ENCODE measurements at places on chromosomes 4 and X.

GRCh38 chrX:56728321-56728720, 722 bp upstream of the NBDY start:
- peak; percentile 16 for DNase-seq

DNA sequence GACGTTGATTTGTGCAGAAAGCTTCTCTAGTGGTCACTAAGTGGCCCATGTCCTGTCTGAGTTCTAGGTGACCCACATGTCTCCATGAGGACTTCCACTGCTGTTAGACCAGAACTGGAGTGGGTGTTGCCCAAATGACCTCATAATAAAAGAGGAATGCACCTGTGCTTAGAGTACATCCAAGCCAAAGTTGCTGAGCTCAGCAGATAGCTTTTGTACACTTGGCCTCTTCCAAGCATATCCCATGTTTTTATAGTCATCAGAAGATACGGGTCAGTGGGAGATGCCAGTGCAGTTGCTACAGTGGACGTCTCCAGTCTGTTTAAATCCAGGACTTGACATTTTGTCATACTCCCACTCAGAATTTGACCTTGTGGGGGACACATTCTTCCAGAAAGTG, 37.6 kb upstream of the WDR1 start:
- DNase-seq: no peak

DNA sequence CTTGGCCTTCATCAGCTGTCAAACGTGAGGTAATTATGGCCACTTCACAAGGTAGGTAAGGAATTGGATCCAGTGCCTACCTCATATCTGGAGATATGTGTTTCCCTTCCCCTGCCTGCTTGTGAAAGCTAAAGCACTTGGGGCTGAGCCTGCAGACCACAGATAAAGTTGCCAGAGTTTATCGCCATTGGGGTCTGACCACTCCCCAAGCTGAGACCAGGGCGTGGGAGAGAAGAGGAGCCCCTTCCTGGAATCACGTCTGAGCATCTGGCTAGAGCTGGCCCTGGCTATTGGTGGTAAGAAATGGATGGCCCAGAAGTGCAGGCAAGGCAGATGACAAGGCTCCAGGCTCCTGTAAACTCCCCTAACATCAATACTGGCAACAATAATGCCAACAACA, 2.7 kb downstream of the ALAS2 start:
- DNase-seq: no peak

DNA sequence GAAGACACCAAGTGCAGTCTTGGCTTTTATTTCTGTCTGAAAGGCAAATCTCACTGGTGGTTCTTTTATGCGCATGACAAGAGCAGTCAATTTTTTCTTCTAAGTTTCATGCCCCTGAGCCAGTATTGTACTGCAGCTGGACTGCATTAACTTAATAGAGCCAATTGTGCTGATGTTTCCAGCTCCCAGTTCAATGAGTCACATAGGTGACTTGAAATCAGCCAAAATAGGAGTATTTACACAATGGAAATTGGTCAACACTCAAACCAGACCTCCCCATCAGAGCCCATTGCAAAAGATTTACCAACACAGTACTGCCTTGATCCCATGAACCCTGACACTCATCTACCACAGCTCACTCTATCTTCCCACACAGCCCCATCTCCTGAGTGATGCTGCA, 100.3 kb upstream of the GUCY1A1 start:
- peak; percentile 66 for DNase-seq

DNA sequence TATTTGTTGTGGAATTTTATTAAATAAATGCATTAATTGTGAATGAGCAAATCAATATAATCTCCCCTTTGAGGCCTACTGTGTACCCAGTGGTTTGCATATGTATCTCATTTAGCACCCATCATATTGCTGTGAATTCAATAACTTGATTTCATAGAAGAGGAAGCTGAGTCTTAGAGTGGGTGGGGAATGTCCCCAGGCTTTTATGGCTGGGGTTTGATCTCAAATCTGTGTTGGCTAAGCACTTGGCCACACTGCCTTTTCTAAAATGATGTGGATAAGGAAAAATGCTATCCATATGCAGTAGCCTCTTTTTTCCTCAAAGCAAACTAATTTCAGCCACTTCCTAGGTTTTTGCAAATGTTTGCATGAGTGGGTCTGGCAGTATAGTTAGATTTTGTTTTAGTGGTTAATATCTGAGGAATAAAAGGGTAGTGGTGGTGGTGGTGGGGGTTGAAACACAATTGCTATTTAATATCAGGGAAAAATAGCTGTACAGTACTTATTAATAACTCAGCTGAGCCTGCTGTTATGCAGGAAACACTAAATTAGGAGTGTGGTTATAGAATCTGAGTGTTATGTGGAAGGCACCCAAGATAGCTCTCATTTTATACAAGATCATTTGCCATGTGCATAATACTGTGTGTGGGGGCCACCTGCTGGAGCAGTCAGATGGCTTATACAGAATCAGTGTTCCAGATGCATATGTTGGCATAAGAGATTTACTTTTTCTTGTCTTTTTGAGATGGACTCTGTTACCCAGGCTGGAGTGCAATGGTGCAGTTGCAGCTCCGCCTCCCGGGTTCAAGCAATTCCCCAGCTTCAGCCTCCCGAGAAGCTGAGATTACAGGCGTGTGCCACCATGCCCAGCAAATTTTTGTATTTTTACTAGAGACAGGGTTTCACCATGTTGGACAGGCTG, 108.0 kb downstream of the TMEM131L start:
- peak; percentile 87 for DNase-seq

- DNase-seq: peak; percentile 20
Measured at GRCh38 chr4:32884198-32884597, 2164.0 kb downstream of the PCDH7 start.

DNA sequence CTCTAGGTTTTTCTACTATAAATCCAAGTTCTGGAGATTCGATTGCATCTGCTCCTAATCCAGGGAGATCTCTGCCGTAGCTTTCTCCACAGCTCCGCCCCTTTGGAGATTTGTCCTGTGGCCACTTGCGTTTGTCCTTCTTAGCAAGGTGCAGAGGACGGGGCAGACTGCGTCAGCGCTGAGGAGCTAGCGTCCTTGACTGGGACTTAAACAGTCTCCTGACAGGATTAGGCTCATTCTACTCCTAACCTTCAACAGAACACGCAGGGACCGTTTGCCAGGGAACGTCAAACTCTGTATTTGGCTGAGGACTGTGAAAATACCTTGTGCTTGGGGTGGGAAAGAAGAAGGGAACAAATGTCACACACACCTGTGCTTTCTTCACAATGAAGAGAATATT, 38.6 kb downstream of the SORBS2 start:
- DNase-seq: no peak

DNA sequence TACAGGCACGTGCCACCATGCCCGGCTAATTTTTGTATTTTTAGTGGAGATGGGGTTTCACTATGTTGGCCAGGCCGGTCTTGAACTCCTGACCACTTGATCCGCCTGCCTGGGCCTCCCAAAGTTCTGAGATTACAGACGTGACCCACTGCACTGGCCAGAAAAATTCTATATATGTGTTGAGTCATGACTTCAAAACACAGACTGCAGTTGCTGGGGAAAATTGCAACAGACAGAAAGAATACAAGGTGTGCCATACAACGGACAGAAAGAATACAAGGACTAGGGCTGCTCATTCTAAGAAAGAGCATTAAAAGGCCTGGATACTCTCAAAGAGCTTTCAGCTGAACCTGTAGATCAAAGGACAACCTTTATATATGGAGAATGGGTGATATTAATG, 109.6 kb upstream of the ACSL4 start:
- DNase-seq: peak; percentile 64

GRCh38 chr4:4994312-4995097, 24.8 kb downstream of the CYTL1 start:
- no peak for DNase-seq

DNA sequence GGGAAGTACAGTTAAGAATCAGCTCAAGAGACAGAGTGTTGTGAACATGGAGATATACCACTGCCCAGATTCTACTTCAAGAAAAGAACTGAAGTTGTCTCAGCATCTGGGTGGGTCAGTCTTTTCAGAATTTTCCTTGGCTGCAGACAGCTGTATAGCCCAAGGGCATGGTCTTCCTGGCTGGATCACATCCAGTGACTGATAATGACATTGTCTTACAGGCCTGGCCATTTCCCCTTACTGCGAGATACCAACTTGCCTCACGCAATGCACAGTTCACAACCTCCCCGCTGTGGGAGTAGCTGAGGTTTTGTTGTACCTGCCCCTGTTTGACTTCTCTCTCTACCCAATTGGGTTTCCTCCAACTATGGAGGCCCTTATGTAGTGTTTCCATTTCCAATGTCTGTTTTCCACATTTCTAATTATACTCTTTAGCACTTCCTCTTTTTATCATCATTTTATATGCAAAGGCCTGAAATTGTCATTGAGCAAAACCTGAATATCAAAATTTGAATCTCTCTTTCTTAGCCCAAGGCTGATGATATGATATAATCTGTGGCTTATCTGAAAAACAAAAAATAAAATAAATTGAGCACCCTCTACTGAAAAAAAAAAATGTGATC, 209.1 kb downstream of the NAF1 start:
- no peak for DNase-seq

- peak; percentile 74 for DNase-seq
Measured at GRCh38 chr4:183142571-183143550, 43.8 kb downstream of the WWC2 start.

DNA sequence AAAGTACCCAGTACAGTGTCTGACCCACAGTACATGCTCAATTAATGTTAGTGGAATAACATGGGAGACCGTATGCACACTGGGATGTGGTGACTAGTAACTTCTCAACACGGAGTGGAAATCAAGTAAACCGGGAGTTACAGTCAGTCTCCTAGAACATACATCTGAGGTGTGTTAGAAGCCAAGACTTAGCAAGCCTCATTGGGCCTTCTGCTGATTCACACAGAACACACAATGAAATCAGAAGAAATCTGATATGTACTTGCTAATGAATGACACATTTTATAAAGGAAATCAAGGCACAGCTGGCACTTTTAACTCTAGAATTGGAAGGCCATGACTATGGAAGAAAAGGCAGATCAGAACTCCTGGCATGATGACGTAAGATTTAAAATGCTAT, 13.0 kb downstream of the TRAPPC2 start:
- peak; percentile 13 for DNase-seq

DNA sequence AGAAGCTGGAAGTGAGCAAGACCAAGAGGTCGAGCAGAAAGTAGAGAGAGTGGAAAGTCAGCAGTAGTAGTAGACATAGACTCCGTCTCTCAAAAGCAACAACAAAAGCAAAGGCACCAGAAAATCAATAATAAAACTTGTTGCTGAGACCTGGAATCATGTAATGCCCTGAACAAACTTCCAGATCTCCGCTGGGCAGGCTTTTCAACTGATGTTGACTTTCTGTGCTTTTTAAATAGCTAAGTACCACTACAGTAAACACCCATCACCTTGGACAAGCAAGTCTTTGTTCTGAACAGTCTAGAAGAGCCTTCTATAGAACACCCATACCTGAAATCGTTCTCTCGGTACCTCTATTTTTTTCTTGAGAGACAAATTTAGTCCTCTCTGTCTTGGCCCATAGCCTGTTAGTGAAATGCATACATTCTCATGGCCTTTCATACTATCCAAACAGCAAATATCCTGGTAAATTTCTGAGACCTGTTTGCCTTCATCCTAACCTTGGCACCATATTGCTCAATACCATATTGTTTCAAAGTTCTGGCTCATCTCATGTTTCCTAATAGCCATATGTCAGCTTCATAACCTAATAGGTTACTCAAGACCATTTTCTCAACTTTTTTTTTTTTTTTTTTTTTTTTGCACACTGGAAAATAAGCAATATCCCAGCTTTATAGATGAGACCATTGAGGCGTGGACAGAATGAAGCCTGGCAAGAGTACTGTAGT, 200.6 kb upstream of the RBPJ start:
- DNase-seq: peak; percentile 54

- DNase-seq: no peak
Measured at GRCh38 chr4:83219344-83220331, 65.0 kb downstream of the COQ2 start.

- DNase-seq: peak; percentile 91
Measured at GRCh38 chr4:10032625-10033024, 11.3 kb upstream of the SLC2A9 start.
